Neuronal stem cell (in vitro differentiated cells): ENCODE measurements at places on chromosomes 5 and 9.
A peak's percentile ranks its signal among the peaks of the same experiment; 100 is the strongest.

GRCh38 chr5:178149199-178149932, 4.3 kb downstream of the NHP2 start:
- no peaks in the 10 kb centered on the region for H3K4me1 ChIP-seq
- no peak for DNase-seq
- H3K27me3 ChIP-seq: no peaks in the 10 kb centered on the region
- no peak overlapping the region for H3K4me3 ChIP-seq

- H3K4me1 ChIP-seq: no peaks in the 10 kb centered on the region
- no peak within 1 kb of the TSS for H3K27ac ChIP-seq
- H3K27me3 ChIP-seq: no peaks in the 10 kb centered on the region
- DNase-seq: no peak
- H3K36me3 ChIP-seq: no peaks in the 10 kb centered on the region
Measured at GRCh38 chr5:157670662-157671591, at the start of gene C5orf52. C5orf52 (plus strand) TSS chr5:157671533; CDS start chr5:157671615, 82 bp downstream.

DNA sequence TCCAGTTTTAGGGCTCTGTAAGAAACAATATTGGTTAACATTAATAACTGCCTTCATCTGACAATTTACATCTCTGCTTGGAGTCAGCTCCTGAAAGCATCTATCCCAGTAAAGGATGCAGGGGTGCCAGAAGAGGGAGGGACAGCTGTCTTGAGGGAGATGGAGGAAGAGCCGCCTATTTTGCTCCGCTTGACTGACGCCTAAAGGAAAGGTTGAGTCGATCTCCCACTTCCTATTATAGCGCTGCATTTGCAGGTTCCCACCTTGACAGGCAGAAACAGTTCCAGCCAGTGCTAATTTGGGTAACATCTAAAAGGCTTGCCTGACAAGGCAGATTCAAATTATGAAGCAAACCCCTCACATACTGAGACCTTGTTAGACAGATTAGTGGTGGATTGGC, 374.6 kb downstream of the SPATA31D1 start:
- H3K27ac ChIP-seq: no peak overlapping the region
- no peaks in the 10 kb centered on the region for H3K27me3 ChIP-seq
- no peaks in the 10 kb centered on the region for H3K4me1 ChIP-seq
- no peaks in the 10 kb centered on the region for H3K36me3 ChIP-seq
- no peak overlapping the region for H3K4me3 ChIP-seq

GRCh38 chr9:85478847-85479246, 262.9 kb downstream of the AGTPBP1 start:
- no peaks in the 10 kb centered on the region for H3K4me1 ChIP-seq
- no peaks in the 10 kb centered on the region for H3K36me3 ChIP-seq
- no peaks in the 10 kb centered on the region for H3K27me3 ChIP-seq
- no peak overlapping the region for H3K27ac ChIP-seq

- H3K27me3 ChIP-seq: no peaks in the 10 kb centered on the region
- no peak overlapping the region for H3K27ac ChIP-seq
- no peak for DNase-seq
- H3K36me3 ChIP-seq: no peaks in the 10 kb centered on the region
- no peak overlapping the region for H3K4me3 ChIP-seq
- peaks cover 3% of the 10 kb centered on the region for H3K4me1 ChIP-seq
Measured at GRCh38 chr5:32090026-32090754, 83.9 kb downstream of the GOLPH3 start.

GRCh38 chr9:87497604-87498045, at the start of gene DAPK1:
DAPK1 (plus strand) TSS chr9:87497867; CDS start chr9:87499078, 1,211 bp downstream.
- H3K36me3 ChIP-seq: peaks cover under 1% of the 10 kb centered on the region
- peak within 1 kb of the TSS; percentile 96 for H3K4me3 ChIP-seq
- H3K27ac ChIP-seq: peak within 1 kb of the TSS; percentile 61
- H3K4me1 ChIP-seq: peaks cover 4% of the 10 kb centered on the region
- peak; percentile 72 for DNase-seq

DNA sequence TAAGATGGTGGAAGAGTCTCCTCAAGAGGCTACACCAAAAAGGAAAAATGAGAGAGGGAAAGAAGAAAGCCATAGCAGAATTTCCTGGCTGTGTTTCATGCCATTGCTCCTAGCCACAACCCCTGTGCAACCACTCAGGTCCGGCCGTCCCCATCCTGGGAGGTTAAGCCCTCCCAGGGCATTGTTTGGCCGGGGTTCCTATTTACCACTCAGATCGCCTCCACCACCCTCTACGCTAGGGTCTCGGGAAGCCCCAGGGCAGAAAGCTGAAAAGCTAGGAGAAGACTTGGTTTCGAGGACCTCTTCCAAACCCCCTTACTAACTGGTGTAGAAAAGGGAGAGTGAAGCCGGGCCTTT, 715 bp downstream of the RC3H2 start:
- no peaks in the 10 kb centered on the region for H3K27me3 ChIP-seq
- H3K36me3 ChIP-seq: peaks cover 28% of the 10 kb centered on the region
- peak overlapping the region; percentile 66 for H3K4me3 ChIP-seq
- H3K27ac ChIP-seq: peak overlapping the region; percentile 95
- peaks cover 9% of the 10 kb centered on the region for H3K4me1 ChIP-seq

DNA sequence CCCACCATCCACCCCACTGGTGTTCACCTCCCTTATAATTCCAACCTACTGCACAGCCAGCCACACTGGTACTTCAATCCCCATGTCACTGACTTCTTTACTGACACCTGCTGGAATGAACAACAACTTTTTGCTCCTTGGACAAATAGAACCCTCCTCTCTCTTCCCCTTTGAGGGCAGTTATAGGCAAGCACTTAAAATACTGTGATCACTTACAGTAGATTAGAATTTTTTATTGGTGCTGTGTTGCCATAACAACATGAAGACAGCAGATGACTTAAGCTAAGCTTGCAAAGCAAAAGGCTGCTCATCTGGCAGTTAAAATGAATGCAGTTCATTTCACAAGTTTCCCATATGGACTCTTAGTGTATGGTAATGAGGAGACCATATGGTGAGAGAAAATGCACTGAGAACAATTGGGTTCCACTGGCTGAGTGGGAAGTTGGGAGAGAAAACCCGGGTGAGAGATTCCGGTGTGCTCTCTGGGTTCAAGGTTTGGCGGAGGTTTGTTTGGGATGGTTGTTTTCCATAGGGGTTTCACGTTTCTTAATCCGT, 374.3 kb downstream of the EBF1 start:
- H3K27me3 ChIP-seq: no peaks in the 10 kb centered on the region
- no peaks in the 10 kb centered on the region for H3K36me3 ChIP-seq
- H3K27ac ChIP-seq: no peak overlapping the region

GRCh38 chr9:69937360-69937759, 106.3 kb upstream of the MAMDC2 start:
- no peak overlapping the region for H3K4me3 ChIP-seq
- no peaks in the 10 kb centered on the region for H3K27me3 ChIP-seq
- no peak overlapping the region for H3K27ac ChIP-seq

GRCh38 chr9:100286257-100286656, 66.5 kb downstream of the TEX10 start:
- no peaks in the 10 kb centered on the region for H3K4me1 ChIP-seq
- peaks cover 90% of the 10 kb centered on the region for H3K36me3 ChIP-seq
- no peak overlapping the region for H3K4me3 ChIP-seq
- no peaks in the 10 kb centered on the region for H3K27me3 ChIP-seq
- DNase-seq: no peak

DNA sequence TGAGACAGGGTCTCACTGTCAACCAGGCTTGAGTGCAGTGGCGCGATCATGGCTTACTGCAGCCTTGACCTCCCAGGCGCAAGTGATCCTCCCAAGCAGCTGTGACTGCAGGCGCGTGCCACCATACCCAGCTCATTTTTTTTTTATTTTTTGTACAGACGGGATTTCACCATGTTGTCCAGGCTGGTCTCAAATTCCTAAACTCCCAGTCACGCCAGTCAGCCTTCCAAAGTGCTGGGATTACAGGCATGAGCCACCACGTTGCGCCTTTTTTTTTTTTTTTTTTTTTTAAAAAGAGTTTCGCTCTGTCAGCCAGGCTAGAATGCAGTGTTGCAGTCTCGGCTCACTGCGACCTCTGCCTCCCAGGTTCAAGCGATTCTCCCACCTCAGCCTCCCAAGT, 27.1 kb upstream of the SRP19 start:
- peaks cover 77% of the 10 kb centered on the region for H3K36me3 ChIP-seq
- H3K4me3 ChIP-seq: no peak overlapping the region
- H3K27me3 ChIP-seq: no peaks in the 10 kb centered on the region
- no peaks in the 10 kb centered on the region for H3K4me1 ChIP-seq
